ENCODE measurements at places on chromosomes 7 and 10.

- DNase-seq = peak; percentile 20
Measured at GRCh38 chr7:112161253-112162141, 44.7 kb downstream of the DOCK4 start.

GRCh38 chr7:32161708-32162107 lies 91.5 kb upstream of the PDE1C start:
- no peak for DNase-seq

DNA sequence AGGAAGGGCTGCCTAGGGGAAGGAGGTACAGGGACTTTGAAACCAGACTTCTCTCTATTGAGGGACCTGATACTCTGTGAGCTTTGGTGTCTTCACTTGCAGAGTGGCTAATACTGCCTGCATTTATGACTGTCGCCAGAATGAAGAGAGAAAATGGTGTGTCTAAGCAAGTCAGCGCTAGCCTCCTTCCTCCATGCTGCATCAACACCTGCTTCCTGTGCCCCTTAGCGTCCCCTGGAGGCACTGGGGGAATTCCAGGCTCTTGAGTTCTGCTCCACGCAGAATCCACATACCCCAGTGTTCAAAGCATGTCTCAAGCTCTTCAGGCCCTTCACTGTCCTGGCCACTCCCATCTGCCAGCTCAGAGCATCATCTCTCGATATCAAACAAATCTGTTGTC lies 140.5 kb downstream of the PKD1L1 start:
- DNase-seq = no peak

GRCh38 chr7:4022265-4022664 lies 659.8 kb upstream of the FOXK1 start:
- DNase-seq = no peak

GRCh38 chr10:86632009-86632800 lies 22.1 kb upstream of the OPN4 start:
- no peak for DNase-seq

- no peak for DNase-seq
Measured at GRCh38 chr10:23035569-23035968, 59.8 kb upstream of the MSRB2 start.

DNA sequence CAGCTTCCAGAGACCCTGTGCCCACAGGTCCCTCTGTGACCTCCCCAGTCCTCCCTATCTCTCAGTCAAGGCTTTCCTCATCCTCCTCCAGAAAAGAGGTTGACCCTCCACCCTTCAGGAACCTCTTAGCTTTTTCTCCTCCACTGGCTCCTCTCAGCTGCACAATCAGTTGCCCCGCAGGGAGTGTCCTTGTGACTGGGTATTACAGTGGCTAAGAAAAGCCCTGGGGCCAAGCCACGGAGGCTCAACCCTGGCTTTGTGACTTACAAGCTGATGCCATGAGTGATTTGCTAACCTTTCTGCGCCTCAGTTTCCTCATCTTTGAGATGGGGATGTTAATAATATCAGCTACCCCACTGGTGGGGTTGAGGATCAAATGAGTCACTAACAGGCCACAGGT lies 66.4 kb upstream of the ZMIZ1 start:
- DNase-seq = no peak

DNA sequence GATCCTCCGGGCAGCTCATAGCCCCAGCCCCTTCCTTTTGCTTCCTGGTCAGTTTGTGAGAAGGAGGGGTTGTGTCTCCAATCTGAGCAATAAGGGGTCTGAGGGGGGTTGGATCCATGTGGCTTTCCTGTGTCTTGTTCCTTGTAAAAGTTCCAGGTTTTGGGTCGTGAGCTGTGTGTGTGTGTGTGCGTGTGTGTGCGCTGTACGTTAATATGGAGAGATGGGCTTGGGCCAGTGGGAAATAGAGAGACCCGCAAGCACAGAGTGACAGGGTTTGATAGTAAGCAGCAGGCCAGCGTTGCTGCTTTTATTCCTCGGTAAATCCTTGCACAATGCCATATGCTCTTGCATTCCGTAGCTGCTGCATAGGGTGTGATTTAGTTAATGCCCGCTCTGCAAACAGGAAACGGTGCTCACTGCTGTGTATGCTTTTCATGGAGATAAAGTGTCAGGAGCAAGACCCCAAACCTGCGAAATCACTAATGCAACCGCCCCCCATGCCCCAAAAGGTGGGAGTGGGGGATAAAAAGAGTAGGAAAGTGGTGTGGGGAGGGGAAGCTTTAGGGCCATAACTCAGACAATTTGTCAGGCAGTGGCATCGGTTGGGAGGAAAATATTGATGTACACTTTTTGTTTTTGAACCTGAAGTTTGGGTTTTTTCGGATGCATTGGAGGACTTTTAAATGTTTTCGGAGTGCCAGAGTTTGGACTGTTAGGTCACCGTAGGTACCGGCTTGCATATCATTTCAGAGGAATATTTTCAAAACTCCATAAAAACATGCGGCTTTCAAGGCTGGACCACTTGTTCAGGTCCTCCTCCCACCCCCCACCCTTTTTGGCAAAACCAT lies 108.7 kb downstream of the TCF7L2 start:
- DNase-seq = no peak

DNA sequence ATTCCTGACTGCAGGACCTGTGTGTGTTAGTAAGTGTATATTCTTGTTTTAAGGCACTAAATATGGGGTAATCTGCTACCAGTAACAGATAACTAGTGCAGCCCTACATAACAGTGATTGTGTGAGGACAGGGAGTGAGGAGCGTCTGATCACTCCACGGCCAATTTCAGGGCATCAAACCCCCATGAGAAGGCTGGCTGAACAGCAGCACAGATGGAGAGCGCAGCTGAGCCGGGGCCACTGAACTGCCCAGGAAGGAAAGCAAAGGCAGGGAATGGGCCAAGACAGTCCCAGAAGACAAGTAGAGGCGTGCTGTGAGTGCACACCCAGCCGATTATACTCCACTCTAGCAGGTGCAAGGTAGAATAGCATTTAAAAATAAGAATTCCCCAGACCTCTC lies 157.1 kb upstream of the CHST15 start:
- DNase-seq = no peak

DNA sequence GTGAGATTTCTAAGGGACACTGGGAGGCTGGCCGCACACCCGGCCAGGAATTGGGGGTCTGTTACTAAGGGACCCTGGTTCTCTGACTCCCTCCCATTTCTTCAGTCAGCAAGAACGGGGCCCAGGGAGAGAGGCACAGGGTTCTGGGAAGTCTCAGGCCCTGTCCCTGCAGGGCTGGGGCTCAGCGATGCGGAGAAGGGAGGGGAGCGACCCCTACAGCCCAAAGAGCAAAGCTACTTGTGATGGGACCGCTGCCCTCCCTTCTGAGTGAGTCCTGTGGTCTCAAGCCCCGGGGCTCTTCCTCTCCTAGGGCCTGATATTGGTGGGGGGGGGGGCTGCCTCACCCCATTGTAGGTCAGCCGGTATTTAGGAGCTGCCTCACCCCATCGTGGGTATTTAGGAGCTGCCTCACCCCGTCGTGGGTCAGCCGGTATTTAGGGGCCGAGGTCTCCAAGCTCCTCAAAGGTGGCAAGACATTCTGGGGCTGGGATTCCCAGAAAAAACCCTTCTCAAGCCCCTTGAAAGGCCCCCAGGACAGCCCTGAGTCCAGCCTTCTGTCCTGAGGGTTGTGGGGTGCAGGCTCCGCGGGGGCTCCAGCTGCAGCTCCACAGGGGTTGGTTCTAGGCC lies 16.9 kb upstream of the NKX6-2 start:
- no peak for DNase-seq

GRCh38 chr10:95767884-95768556 lies 12.1 kb downstream of the ENTPD1 start:
- DNase-seq = no peak

- no peak for DNase-seq
Measured at GRCh38 chr10:24513155-24513554, 210.5 kb downstream of the ARHGAP21 start.

DNA sequence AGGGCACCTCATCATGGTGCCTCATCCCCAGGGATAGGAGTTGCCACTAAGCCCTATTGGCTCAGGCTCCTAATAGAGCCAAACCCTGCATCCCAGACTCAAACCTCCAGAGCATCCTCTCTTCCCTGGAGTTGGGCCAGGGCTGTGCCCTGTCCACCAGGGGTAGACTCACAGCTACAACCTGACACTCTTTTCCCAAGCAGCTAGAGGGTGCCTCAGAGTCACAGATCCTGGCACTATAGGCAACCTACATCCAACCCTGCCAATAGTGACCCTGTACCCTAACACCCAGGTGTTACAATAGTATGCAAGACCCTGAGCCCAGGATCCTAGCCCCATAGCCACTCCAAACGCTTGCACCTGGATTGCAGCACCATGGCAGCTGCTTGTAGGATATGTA lies 64.0 kb upstream of the PLA2G12B start:
- DNase-seq = no peak

- no peak for DNase-seq
Measured at GRCh38 chr10:81679291-81679690, 195.7 kb upstream of the NRG3 start.
